Activated CD4-positive, alpha-beta T cell treated with anti-CD3 and anti-CD28 coated beads for 36 hours (primary cell): ENCODE measurements at places on chromosomes 16 and 17. TPM values are rescaled to one million over a fixed set of nuclear protein-coding genes. Genes with fewer than 3 reads are reported as not detected.
A peak's percentile ranks its signal among the peaks of the same experiment; 100 is the strongest.

Gene KCNH6
- not detected for total RNA-seq

Gene TNK1
- total RNA-seq, result 4.8 TPM

Gene MIEF2
- 3.3 TPM for total RNA-seq

Gene CACNA1G
- total RNA-seq, result not detected

Gene AMZ2
- total RNA-seq, result 119 TPM

Gene FAAP100
- total RNA-seq, result 39.3 TPM

Gene KLHL10
- 0.19 TPM for total RNA-seq

GRCh38 chr17:2980211-2980903 lies 83.0 kb downstream of the OR1D5 start:
- no peak overlapping the region for H3K4me3 ChIP-seq
- H3K27me3 ChIP-seq, result no peaks in the 10 kb centered on the region
- H3K36me3 ChIP-seq, result peaks cover 6% of the 10 kb centered on the region
- no peaks in the 10 kb centered on the region for H3K4me1 ChIP-seq

DNA sequence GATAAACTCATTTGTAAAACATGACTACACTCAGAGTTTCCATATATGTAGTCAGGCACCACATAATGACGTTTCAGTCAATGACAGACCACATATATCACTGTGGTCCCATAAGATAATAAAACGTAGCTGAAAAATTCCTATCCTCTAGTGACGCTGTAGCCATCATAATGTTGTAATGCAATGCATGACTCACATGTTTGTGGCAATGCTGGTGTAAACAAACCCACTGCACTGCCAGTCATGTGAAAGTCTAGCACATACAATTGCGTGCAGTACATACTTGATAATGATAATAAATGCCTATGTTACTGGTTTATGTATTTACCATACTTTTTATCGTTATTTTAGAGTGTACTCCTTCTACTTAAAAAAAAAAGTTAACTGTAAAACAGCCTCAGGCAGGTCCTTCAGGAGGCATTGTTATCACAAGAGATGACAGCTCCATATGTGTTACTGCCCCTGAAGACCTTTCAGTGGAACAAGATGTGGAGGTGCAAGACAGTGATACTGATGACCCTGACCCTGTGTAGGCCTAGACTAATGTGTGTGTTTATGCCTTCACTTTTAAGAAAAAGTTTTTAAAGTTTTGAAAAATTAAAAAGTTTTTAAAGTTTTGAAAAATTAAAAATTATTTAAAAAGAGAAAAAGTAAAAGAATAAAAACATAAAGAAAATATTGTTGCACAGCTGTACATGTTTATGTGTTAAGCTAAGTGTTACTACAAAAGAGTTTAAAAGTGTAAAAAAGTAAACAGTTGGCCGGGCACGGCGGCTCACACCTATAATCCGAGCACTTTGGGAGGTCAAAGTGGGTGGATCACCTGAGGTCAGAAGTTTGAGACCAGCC lies 9.0 kb downstream of the STAT5B start:
- H3K36me3 ChIP-seq, result peaks cover 31% of the 10 kb centered on the region
- peak overlapping the region; percentile 47 for H3K4me3 ChIP-seq
- H3K27me3 ChIP-seq, result no peaks in the 10 kb centered on the region
- DNase-seq, result peak; percentile 70

DNA sequence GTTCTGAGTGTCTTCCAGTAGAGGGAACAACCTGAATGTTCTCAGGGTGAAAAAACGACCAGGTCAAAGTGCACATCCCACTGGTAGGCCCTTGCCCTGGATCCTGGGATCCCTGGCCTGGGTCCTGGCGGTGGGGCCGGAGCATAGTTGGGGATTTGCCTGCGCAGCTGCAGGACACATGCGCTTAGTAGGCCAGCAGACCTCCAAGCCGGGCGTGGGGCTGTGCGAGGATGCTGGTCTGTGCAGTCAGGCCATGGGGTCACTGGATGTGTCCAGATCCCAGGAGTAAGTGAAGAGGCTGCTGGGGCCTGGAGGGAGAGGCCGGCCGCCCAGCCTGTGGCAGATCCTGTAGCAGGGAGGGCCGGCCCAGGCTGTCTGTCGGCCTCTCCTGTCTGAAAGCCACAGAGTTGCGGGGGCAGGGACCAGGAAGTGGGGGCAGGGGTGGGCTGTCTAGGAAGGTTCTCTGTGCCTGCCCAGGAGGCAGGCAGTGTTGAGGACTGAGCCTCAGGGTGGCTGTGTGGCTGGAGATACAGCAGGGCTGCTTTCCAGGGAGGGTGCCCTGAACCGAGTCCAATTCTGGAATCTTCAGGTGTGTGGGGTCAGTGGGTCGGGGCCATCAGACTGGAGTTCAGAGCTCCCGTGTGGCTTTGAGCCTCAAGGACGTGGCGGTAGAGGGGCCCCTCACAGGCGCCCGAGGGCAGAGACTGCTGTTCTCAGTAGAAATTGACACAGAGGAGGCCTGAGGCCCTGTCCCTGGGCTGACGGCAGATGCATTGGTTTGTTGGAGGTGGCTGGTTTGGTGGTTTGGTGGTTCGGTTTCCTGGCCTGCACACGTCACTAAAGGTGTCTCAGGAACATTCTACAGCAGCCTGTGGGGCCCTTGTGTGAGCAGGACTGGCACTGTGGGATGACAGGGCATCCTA lies 17.2 kb upstream of the NUDT16L1 start:
- peak overlapping the region; percentile 99 for H3K27ac ChIP-seq
- H3K36me3 ChIP-seq, result peaks cover 15% of the 10 kb centered on the region
- peak overlapping the region; percentile 69 for H3K4me3 ChIP-seq
- peak; percentile 88 for DNase-seq
- H3K27me3 ChIP-seq, result no peaks in the 10 kb centered on the region

DNA sequence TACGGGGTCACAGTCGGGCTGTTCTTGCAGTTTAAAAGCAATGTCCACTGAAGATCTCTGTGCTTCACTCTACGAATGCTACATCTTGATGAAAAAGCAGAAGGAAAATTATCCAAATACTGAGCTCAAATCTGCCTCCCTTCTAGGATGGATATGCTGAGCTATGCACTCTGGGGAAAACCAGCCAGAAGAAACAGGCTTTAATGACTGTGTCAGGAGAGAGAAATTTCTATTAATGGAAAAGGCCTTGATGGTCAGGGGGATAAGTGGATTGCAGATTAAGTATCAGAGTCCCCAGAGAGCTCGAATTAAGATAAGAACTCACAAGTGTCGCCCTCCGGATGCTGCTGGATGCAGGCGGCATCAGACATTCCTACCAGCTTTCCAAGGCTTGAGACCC lies 39.6 kb upstream of the RCVRN start:
- DNase-seq, result no peak
- H3K4me3 ChIP-seq, result no peak overlapping the region
- H3K4me1 ChIP-seq, result no peaks in the 10 kb centered on the region

DNA sequence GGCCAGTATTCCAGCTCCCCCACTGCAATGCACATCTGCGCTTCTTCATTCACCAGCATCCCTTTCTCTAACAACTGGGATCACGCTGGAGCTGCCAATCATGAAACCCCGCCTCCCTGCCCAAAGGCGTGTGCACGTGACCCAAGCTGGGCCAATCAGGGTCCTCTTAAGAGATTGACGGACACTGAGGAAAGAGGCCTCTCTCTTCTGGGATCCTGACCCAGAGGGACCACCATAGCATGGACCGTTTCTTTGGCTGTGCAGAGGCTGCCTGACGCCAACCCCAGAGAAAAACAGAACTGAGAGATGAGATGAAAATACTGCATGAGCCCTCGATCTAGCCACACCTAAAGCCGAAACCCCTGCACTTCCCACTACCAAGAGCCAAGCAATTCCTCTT lies 32.0 kb downstream of the COTL1 start:
- H3K27ac ChIP-seq, result no peak overlapping the region
- H3K36me3 ChIP-seq, result peaks cover 32% of the 10 kb centered on the region
- peaks cover 18% of the 10 kb centered on the region for H3K4me1 ChIP-seq
- no peak for DNase-seq

- no peak for DNase-seq
- H3K4me3 ChIP-seq, result no peak overlapping the region
- H3K4me1 ChIP-seq, result peaks cover 5% of the 10 kb centered on the region
- H3K27ac ChIP-seq, result no peak overlapping the region
These were observed 19.9 kb downstream of the RPH3AL start for GRCh38 chr17:332558-333322.

- peaks cover 12% of the 10 kb centered on the region for H3K4me1 ChIP-seq
- H3K27me3 ChIP-seq, result no peaks in the 10 kb centered on the region
- H3K27ac ChIP-seq, result no peak overlapping the region
- no peak for DNase-seq
- H3K36me3 ChIP-seq, result peaks cover 13% of the 10 kb centered on the region
- no peak overlapping the region for H3K4me3 ChIP-seq
These were observed 3.4 kb upstream of the SPOP start for GRCh38 chr17:49681106-49681979.

- peak within 1 kb of the TSS; percentile 80 for H3K4me3 ChIP-seq
- peak; percentile 57 for DNase-seq
- peaks cover 17% of the 10 kb centered on the region for H3K27me3 ChIP-seq
- H3K36me3 ChIP-seq, result no peaks in the 10 kb centered on the region
- peaks cover 19% of the 10 kb centered on the region for H3K4me1 ChIP-seq
- H3K27ac ChIP-seq, result peak within 1 kb of the TSS; percentile 91
These were observed at the start of gene PROCA1 for GRCh38 chr17:28711723-28712031. PROCA1 (minus strand) TSS chr17:28711888; CDS start chr17:28711660, 228 bp downstream.

- no peaks in the 10 kb centered on the region for H3K27me3 ChIP-seq
- no peaks in the 10 kb centered on the region for H3K4me1 ChIP-seq
- H3K36me3 ChIP-seq, result no peaks in the 10 kb centered on the region
- DNase-seq, result no peak
These were observed 398.6 kb upstream of the ERCC4 start for GRCh38 chr16:13521356-13521755.

DNA sequence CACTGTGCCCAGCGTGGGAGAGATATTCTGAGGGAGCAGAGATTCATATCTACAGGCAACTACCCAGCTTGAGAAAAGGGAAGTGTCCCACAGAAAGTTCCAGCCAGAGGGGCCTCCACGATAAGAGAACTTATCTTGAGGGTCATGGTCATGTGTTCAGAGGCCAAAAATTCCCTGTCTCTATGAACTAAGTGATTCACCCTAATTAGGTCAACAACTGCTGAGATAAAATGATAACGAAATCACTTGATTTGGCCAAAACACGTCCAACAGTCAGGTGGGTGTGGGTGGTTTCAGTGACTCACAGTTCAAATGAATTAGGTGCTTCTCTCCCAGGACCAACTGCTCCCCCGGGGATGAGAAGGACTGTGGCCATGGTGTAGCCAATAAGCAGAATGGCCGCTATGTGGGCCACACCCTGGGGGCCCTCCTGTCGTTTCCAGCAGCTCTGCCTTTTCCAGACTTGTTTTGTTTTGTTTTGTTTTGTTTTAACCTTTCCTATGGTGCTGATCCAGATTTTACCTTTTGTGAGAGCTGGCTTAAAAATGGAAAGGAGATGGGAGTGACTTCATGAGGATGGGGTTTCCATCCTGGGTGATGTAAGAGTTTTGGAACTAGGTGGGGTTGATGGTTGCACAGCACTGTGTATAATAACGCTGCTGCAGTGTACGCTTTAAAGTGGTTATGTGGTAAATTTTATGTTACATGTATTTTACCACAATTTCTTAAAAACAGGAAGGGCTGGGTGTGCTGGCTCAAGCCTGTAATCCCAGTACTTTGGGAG lies 8.7 kb downstream of the DNAI2 start:
- peak overlapping the region; percentile 44 for H3K4me3 ChIP-seq
- H3K36me3 ChIP-seq, result no peaks in the 10 kb centered on the region
- no peaks in the 10 kb centered on the region for H3K27me3 ChIP-seq
- DNase-seq, result peak; percentile 77

DNA sequence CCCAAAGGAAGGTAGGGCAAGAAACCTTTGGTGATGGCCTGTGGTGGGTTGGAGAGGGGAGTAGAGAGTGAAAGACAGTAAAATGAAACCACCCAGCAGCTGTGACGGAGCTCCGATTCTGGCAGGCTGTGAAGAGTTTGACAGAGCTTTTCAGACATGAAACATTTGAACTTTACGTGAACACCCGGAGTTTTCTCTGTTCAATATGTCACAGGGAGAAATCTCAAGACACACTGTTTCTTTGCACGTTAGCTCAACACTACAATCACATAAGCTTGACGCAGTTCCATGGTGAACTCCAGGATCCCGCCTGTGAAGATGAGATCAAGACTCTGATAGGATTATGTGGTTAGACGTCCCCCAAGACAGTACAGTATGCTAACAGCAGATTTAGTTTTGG lies 79.6 kb upstream of the CDH11 start:
- H3K36me3 ChIP-seq, result no peaks in the 10 kb centered on the region
- H3K4me3 ChIP-seq, result no peak overlapping the region
- no peak overlapping the region for H3K27ac ChIP-seq
- H3K4me1 ChIP-seq, result no peaks in the 10 kb centered on the region
- DNase-seq, result no peak

DNA sequence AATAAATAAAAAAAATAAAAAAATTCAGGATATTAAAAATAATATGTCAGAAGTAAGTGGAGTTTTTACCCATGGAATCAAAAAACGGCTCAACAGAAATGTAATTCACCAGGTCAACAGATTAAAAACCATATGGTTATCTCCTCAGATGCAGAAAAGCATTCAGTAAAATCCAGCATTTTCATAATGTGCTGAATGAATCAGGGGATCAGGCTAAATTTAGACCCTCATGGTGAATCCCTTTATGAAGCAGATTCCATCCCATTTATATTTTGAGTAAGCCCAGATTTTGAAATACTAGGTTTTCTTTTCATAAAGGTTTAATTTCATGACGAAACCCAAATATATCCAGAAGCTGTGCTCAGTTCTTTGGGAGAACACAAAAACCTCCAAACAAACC lies 84.4 kb downstream of the OR1D5 start:
- no peaks in the 10 kb centered on the region for H3K36me3 ChIP-seq
- H3K27me3 ChIP-seq, result no peaks in the 10 kb centered on the region
- no peak overlapping the region for H3K27ac ChIP-seq
- DNase-seq, result no peak
- H3K4me3 ChIP-seq, result no peak overlapping the region

DNA sequence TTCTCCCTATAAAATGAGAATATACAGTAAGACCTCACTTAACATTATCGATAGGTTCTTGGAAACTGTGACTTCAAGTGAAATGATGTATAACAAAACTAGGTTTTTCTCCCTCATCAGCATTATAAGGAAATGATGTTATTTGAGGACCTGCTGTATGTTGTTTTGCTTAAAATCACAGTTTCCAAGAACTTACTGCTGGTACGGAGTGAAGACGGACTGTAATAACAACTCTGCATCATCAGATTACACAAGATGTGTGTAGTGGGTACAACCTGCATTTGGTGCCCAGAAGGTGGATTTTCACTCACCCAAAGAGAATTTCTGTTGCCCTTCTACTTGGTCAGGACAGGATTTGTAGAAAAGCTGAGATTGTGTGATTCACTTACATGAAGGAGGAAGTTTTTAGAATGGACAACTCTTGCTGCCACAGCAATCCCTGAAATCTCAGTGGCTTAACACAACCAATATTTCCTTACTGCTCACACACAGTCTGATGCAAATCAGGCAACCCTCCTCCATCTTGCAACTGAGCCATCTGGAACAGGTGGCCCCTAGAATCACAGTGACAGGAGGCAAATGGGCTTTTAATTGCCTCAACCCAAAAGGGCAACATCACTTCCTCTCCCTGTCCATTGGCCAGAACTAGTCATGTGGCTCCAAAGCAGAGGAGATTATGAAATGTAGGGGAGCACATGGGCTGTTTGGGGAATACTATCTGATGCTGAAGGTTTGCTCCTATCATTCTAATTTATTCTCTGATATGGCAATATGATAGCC lies 67.6 kb upstream of the CACNG5 start:
- no peak overlapping the region for H3K4me3 ChIP-seq
- H3K4me1 ChIP-seq, result peaks cover 7% of the 10 kb centered on the region
- H3K27me3 ChIP-seq, result no peaks in the 10 kb centered on the region
- H3K27ac ChIP-seq, result peak overlapping the region; percentile 61
- peak; percentile 19 for DNase-seq
- H3K36me3 ChIP-seq, result peaks cover 30% of the 10 kb centered on the region
